HFF-Myc (cell line): ENCODE measurements at places on chromosomes 4 and X.

DNA sequence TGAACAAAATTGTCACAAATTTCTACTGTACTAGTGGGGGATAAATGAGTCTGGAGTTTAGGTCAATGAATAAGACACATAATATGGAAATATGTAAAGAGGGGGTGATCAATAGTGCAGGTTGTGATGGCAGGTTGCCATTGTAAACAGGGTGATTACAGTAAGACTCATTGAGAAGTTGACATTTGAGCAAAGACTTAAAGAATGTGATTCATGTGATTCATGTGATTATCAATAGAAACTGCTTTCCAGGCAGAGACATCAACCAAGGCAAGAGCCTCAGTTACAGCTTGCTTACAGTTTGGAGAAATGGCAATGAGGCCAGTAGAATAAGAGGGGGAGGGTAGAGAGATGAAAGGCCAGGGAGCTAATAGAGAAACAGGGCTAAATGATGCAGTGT is 45.8 kb upstream of the GIMD1 start:
- no peak for DNase-seq

DNA sequence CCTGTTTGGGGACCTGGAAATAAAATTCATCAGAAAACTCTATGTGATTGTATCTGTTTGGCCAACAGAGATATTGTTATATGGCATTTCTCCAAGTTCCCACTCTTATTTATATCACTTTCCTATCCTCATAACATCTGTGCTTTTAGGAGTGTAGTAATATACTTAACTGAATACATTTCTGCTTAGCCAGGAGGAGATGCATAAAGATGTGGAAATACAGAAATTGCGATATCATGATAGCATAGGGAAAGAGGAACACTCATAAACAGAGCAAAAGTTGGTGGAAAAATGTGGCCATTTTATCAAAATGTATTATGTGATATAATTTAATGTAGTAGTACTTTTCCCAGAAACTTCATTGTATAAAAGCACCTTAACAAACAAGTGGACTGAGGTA is 46.1 kb upstream of the TSPAN7 start:
- DNase-seq: no peak

DNA sequence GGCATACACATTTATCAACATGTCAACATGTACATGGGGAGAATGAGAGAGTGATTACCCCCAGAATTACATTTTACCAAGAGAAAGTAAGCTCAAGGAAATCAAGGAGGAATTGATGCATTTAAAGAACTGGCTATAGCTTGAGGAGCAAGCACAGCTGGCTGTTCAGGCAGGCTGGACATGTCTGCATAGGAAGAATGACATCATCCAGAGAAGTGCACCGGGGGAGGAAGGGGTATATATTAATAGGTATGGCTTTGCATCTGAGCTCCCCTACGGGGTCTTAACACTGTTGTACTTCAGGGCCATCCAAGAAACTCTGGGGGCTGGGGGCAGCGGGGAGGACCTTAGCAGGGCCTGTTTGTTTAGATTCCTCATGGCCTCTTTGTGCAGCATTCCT is 222.4 kb upstream of the VCX start:
- DNase-seq: no peak

GRCh38 chr4:38964942-38965775 is 67.0 kb downstream of the TMEM156 start:
- no peak for DNase-seq

DNA sequence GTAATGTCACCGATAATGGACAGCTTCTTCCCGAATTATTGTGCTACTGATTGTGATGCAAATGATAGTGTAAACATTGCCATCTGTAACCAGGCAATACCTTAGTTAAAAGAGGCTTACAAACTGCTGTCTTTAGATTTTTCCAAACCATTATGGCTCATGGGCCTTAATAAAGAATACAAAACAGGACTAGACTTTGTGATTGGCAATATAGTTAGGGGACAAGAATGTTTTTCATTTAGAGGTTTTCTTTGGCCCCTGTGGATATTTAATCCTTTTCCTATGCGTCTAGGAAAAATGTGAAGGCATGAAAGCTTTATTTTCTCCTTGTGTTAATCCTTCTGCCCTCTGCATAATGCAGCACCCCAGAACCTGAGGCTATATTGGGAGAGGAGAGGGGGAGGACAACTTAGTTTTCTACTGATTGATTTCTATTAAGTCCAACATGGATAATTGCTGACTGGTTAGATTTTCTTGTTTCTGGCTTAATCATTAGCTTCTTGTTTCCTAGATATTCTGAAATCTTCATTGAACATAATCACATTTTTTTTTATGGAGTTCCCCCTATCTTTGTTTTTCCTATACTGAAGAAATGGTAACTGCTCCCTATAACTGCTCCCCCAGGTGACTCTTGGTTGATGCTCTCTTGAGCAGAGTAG is 1.9 kb downstream of the PRPS1 start:
- no peak for DNase-seq

DNA sequence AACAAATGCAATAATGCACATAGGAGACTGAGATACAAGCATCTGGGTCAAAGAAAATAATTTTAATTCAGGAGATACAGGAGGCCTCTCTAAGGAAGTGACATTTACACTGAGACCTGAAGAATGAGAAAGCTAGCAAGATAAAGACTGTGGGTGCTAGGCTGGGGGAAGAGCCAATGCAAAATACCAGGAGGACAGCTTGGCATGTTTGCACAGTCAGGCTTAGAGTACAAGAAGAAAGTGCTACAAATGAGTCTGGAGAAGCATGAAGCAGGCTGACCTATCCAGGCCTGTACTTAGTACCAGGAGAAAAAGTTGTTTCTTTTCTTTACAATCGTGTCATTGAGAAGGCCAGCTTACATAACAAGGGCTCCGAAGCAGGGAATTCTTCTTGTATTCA is 56.9 kb downstream of the GABRB1 start:
- DNase-seq: no peak

- no peak for DNase-seq
Measured at GRCh38 chr4:78767350-78767749, 8.8 kb upstream of the BMP2K start.

DNA sequence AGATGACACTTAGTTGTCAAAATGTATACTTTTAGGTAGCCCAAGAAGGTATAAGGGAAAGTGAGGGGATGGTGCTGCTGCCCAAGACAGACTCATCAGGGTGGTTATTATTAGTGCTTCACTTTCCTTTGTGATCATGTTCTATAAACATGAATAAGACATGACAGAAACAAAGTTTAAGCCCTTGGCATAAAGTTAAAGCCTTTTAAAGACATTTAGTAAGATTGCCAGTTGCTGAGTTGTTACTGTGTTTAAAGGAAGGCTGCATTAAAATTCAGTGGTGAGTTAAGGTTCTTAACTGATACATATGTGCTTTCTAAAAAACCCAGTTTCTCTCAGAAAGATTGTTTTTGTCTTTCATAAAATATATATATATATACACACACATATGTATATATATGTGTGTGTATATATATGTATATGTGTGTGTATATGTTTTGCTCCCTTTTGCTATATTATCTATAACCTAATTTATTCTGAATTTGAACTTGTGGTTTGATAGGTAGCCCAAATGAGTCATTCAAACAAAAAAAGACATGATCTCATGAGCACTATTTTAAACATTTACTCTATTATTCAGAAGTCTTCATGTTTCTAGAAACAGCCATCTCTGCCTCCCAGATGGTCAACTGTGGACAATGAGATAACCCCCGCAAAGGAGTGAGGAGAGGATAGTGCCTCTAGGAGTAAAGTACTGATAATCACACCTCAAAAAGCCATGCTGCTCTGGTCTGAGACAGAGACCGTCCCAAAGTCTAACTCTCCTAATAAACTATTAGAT is 98.1 kb upstream of the OTUD4 start:
- peak; percentile 44 for DNase-seq

DNA sequence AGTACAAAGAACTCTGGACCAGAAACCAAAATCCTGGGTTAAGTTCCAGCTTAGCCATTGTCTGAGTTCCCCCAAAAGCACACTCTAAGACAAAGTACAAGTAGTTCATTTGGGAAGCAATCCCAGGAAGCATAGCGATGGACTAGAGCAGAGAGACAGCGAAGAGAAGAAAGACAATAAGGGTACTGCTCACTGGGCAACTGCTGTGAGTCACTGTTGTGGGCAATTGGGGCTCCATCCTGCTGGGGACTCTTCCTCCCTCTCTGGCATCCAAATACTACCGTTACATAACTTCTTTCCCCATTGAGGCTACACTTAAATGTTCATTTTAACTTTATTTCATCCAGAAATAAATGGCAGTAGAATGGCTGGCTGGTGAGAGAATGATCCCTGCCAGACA is 14.1 kb downstream of the SRPX start:
- DNase-seq: no peak

DNA sequence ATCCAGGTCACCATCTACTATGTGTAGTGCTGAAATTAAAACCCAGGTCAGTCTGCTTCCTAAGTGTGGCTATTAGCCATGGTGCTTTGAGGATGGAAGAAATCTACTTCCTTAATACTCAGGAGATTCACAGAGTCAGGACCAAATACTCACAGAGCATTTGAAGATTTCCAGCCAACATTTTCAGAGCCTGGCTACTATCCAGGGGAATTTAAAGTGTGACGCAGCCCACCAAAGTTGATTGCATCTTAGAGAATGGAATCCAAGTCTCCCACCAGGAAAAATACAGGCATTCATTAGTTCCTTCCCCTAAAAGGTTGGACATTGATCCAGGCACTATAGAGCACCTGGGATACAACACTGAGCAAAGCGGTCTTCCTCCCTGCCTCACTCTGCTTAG is 83.8 kb downstream of the HS3ST1 start:
- DNase-seq: no peak
